EL (cell line): ENCODE measurements at places on chromosomes 2 and 18.

GRCh38 chr2:119728421-119728820 is 31.3 kb upstream of the PTPN4 start:
- no peak for DNase-seq

DNA sequence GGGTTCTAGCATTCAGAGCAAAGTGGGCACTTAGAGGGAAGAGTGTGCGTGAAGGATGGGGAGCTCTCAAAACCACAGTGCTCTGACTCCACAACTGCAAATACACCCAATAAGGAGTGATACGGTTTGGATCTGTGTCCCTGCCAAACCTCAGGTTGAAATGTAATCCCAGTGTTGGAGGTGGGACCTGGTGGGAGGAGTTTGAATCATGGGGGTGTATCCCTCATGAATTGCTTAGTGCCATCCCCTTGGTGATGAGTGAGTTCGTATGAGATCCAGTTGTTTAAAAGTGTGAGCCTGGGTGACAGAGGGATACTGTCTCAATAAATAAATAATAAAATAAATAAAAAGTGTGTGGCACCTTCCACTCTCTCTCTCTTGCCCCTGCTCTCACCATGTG is 50.3 kb upstream of the CCDC85A start:
- no peak for DNase-seq

DNA sequence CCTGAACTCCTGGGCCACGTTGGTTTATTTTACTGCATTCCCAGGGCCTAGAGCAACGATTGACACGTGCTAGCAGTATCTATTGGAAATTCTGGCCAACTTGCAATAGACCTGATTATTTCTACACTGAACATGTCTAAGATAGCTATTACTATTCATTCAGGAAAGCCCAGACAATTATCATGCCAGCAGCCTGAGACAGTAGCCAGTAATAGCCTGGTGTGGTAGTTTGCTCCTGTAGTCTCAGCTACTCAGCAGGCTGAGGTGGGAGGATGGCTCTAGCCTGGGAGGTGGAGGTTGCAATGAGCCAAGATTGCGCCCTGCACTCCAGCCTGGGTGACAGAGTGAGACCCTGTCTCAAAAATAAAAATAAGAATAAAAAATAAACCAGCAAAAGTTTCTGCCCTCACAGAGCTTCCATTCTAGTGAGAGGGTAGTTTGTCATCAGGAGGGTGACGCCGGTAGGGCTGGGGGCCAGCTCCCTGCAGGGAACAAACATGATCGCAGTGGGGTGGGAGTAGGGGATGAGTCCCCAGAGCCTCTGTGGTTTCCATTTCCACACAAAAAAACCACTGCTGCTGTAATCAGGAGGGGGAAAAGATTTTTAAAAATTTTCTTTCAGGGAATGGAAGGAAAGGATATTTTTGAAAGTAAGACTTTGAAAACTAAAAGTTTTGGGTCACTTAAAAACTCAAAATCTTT is 4.3 kb downstream of the CASP8 start:
- no peak for DNase-seq

DNA sequence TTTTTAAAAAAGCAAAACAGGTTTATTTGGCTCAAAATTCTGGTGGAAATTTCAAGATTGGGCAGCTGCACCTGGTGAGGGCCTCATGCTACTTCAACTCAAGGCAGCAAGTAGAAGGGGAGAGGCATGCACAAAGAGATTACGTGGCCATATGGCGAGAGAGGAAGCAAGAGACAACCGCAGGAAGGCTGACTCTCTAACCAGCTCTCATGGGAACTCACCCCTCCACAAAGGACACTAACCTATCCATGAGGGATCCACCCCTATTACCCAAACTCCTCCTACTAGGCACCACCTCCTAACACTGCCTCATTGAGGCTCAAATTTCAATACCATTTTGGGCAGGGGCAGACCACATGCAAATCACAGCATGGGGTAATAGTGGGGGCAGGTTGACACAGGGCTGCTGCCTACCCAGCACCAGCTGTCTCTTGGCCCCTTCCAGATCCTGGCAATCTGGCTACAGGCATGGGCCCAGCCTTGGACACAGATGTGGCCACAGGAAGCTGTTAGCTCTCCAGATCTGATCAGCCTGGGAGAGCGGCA is 2.0 kb upstream of the CAPN10 start:
- DNase-seq, result peak; percentile 29

DNA sequence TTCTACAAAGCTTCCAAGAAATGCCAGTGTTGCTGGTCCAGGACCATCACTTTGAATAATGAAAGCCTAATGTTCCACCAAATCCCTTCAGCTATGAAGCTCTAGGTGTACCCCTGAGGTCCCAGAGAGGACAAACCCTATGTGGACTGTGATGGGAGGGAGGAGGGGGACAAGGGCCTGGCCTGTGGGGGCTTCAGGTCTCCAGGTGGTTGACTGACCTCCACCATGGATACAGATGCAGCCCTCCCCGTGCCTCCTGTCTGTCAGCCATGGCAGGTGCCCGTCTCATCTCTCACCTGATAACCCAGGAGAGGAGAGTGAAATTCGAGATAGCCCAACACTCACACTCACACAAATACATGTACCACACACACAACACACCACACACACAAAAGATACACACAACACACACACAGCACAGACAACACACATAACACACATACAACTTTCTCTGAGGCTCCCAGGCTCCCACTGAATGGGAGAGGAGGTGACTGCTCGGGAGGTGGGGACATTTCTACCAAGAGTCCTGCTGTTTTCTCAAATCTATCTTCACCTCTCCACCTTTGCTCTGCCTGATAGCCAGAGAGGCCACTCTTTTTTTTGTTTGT is 12.8 kb upstream of the RHOB start:
- no peak for DNase-seq

DNA sequence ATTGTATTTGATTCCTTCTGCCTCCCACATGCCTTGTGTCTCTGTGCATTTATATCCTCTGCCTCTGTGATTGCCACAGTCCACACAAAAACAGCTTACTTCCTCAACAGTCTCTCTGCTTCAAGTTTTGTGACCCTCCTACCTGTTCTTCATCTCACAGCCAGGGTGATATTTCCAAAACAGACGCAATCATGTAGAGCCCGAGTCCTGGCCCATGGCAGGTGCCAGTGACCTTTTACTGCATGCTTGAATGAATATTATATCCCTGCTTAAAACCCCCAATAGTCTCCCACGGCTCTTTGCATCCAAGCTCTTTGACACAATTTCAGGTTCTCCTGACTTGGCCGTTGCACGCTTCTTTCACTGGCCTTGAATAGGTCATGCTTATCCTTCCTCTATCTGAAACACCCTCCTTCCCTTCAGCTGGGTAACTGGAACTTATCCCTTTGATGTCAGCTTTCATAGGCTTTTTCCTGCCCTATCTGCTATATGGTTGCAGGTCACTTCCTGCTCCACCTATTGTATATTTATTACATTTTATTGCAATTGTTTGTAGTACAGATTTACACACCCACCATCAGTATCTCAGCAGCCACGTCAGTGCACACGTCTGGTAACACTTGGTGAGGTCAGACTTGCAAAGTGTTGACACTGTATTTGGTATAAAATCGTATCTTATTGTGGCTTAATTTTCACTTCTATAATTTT is 29.7 kb upstream of the IL1B start:
- no peak for DNase-seq

- DNase-seq, result peak; percentile 85
Observed at GRCh38 chr2:134231965-134232340, 21.9 kb upstream of the MGAT5 start.

GRCh38 chr18:48153613-48154481 is 223.4 kb upstream of the SMAD2 start:
- DNase-seq, result peak; percentile 68

GRCh38 chr2:59440491-59440890 is 1113.0 kb downstream of the BCL11A start:
- DNase-seq, result no peak

DNA sequence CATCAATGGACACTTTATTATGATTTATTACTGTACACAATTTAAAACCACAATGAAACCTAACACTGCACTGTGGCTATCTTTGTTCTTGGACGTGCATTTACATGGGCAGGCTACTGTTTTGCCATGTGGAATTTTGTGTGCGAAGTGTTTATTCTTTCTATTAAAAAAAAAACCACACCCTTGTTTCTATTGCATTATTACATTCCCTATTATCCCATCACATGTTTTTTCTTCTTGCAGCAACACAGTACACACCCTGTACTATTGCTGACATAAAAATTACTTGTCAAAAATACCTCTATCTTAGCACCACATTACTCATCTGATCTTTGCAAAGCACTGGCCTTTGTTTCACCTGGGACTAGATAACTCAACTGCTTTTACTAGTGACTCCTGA is 1.5 kb downstream of the RNF152 start:
- no peak for DNase-seq

- DNase-seq, result peak; percentile 34
Observed at GRCh38 chr2:18788592-18788991, 199.2 kb upstream of the NT5C1B start.

- no peak for DNase-seq
Observed at GRCh38 chr18:63799189-63799588, 24.0 kb downstream of the SERPINB7 start.

DNA sequence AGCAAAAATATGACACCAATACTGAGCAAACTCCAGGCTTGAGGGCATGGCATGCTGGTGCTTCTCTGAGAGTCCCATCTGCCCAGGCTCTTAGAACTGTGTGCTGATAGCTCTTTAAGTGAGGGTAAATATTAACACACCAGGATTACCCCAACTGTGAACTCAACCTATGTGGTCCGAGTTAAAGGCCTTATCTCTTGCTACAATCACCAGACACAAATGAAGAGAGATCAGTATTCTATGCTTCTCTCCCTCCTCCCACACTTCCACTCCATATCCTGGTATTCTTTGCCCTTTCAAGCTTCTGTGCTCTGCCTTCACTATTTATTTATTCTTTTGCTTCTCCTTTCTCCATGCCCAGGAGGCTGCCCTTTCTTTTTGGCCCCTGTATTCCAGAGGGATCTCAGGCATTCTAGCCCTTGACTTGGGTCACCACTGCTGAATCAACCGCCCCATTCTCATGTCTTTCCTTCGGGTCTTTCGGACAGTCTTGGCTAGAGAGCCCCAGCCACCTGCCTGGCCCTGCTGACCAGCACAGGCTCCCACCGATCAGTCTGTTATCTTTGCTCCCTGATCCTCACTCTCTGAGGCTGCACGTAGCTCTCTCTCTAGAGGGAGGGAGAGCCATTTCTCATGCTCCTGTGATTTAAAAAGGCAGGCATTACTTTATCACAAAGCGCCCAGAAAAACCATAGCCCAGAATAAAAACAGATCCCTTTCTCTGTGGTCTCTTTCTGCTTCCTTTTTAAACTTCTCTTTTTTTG is 17.2 kb upstream of the HK2 start:
- DNase-seq, result no peak
